HFFc6 (cell line): ENCODE measurements at places on chromosomes 1 and 21.

- no peak overlapping the region for H3K4me3 ChIP-seq
- H3K4me1 ChIP-seq: peaks cover 39% of the 10 kb centered on the region
- no peaks in the 10 kb centered on the region for H3K27me3 ChIP-seq
- H3K36me3 ChIP-seq: no peaks in the 10 kb centered on the region; the same call in 1 of the 2 replicates
Measured at GRCh38 chr1:8646189-8646588, 171.3 kb downstream of the RERE start.

DNA sequence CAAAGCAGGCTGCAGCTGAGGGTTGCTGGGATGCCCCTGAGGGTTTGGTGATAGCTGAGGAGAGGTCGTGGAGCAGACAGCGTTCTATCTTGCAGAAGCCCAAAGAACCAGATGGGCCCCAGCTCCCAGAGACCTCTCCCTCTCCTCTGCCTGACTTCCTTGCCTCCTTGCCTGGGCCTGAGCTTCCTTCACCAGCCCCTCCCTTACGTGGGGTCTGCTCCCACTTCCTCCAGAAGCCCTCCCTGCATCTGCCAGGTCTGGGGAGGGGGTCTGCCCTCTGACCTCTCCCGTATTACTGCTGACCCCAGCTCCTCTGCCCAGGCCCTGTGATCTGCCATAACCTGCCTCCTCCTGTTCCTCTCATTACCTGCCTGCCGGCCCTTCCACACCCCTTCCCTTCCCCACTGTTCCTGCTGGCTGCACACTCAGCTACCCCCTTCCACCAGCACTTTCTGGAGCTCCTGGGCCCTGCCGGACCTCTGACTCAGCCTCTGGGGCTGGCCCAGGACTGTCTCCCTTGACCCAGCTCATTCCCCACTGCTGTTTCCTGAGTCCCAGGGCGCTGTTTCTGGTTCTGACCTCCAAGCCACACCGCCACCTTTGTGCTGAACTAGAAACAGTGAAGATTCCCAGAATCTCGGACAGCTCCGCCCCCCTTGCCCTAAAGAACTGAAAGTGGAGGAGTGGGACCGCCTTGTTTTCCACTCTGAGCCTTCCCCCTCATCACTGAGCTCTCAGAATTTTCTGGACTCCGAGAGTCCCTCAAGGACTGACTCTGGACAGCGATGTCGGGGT, 237.7 kb upstream of the C1orf174 start:
- H3K27ac ChIP-seq: no peak overlapping the region
- no peaks in the 10 kb centered on the region for H3K4me1 ChIP-seq

DNA sequence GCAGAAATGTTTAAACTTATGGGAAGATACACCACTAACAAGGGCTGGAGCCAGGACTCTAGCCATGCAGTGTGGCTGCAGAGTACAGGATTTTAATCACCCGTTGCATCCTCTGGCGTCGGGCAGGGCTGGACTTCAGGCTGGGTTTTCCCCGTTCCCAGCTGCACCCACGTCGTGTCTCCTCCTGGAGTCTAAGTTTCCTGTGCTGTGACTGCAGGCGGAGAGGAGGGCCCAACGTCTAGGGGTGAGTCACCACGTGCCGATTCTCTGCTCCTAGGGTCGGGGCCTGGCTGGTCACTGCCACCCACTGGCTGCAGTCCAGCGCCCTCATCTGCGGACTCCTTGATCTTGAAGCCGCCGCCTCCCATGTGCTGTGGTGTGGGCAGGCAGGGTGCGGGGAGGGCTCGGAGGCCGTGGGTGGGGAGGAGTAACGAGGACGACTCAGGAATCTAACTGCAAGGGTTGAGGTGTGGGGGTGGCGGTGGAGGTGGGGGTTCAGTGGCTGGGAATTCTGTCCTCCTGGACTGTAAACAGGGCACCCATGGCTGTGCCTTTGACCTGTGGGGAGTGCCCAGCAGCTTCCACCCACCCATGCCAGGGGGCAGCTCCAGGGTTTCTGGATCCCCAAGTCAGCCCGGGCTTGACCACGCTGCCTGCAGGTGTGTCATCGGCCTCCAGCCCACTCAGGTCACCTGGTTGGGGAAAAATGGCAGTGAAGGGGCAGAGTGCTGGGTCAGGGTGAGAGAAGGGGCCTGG, 77.8 kb downstream of the ALPL start:
- peak overlapping the region; percentile 60; the same call in 1 of the 2 replicates for H3K27ac ChIP-seq
- peak overlapping the region; percentile 60 for H3K4me3 ChIP-seq
- no peaks in the 10 kb centered on the region for H3K36me3 ChIP-seq
- peaks cover 16% of the 10 kb centered on the region for H3K4me1 ChIP-seq
- peak; percentile 82 for DNase-seq

GRCh38 chr1:66371233-66372005, 162.5 kb upstream of the SGIP1 start:
- peaks cover 32% of the 10 kb centered on the region for H3K27me3 ChIP-seq
- peak overlapping the region; percentile 62 for H3K4me3 ChIP-seq
- peak overlapping the region; percentile 88 for H3K27ac ChIP-seq
- H3K4me1 ChIP-seq: peaks cover 97% of the 10 kb centered on the region
- peak; percentile 80 for DNase-seq
- peaks cover 69% of the 10 kb centered on the region for H3K36me3 ChIP-seq

GRCh38 chr1:184672013-184672726, 82.5 kb downstream of the EDEM3 start:
- DNase-seq: no peak
- no peak overlapping the region for H3K4me3 ChIP-seq
- H3K4me1 ChIP-seq: no peaks in the 10 kb centered on the region
- no peaks in the 10 kb centered on the region for H3K36me3 ChIP-seq
- no peak overlapping the region for H3K27ac ChIP-seq

DNA sequence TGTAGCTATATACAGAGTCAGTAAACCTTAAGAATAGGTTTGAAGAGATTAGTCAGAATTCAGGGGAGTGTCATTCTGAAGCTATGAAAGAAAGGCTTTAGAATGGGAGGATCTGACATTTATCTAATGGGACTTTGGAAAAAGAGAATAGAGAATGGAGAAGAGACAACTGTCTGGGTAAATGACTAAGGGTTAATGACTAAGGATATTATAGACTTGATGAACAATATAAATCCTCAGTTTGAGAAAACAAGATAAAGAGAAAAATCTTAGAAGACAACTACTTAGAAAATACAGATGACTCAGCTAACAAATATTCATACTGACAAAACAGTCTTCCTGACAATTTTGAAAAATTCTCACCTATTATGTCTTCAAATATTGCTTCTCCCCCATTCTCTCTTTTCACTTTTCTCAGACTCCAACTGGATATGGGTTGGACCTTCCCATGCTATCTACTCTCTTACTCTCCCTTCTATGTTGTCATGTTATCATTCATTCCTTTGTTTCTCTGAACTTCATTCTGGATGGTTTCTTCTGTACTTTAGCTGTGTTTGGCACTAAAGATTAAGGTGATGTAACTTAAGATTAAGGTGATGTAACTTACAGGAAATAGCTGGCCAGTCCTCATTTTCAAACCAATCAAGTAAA, 20.4 kb downstream of the SLC16A1 start:
- peak overlapping the region; percentile 82 for H3K27ac ChIP-seq
- peaks cover 5% of the 10 kb centered on the region; the same call in 1 of the 2 replicates for H3K36me3 ChIP-seq
- DNase-seq: peak; percentile 60
- peak overlapping the region; percentile 35 for H3K4me3 ChIP-seq
- peaks cover 54% of the 10 kb centered on the region for H3K4me1 ChIP-seq
- no peaks in the 10 kb centered on the region for H3K27me3 ChIP-seq
